ENCODE measurements at places on chromosomes 6 and 20.

DNA sequence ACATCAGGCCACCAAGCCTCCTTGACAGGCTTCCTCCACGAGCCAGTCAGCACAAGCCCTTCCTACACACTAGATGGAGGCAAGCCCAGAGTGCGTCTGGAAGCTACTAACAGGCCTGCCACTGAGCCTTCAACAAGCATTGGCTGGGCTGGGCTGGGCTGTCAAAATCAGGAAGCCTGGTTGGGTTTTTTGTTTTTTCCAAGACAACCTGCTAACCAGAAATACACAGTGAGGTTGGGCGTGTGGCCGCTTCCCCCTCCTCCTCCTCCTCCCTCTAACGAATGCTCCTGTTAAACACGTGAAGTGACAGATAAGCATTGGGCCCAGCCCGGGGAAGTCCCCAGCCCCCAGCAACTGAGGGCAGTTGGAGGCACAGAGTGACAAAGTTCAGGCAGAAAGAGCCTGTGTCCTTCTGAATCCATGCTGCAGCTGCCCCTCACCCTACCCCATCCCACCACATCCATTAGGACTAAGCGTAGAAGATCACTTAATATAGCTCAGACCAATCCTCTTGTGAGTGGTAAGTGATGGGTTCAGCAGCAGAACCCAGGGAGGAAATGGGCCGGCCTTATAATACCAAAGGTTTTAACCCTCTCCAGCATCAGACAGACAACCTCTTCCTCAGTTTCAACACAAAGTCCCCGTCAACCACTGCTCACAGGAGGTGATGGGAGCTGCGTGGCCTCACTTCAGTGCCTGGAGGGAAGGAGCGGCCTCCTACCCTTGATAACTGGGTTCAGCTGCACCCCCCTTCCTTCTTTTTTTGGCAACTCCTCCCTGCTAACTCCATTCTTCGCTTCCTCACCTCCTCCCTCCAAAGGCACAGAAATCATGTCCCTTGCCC is 1.1 kb downstream of the NFATC2 start:
- peak; percentile 65 for DNase-seq

DNA sequence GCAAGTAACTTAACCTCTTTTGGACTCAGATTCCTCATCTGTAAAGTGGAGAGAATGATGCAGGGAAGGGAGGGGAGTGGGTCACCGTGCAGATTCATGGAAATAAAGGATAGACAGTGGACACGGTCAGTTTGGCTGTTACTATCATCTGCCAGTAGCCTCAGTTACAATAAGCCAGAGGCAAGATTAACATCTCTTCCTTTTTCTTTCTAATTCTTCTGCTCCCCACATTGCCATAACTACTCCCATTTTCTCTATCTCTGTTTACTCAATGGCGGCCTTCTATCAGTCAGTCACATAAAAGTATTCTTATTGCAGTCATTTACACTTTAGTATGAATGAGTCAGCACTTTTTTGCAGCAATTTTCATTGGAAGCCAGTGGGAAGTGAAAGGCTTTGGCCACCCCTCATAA is 49.2 kb downstream of the PPP1R16B start:
- no peak for DNase-seq

- no peak for DNase-seq
Measured at GRCh38 chr6:33783781-33784520, 5.0 kb downstream of the LEMD2 start.

DNA sequence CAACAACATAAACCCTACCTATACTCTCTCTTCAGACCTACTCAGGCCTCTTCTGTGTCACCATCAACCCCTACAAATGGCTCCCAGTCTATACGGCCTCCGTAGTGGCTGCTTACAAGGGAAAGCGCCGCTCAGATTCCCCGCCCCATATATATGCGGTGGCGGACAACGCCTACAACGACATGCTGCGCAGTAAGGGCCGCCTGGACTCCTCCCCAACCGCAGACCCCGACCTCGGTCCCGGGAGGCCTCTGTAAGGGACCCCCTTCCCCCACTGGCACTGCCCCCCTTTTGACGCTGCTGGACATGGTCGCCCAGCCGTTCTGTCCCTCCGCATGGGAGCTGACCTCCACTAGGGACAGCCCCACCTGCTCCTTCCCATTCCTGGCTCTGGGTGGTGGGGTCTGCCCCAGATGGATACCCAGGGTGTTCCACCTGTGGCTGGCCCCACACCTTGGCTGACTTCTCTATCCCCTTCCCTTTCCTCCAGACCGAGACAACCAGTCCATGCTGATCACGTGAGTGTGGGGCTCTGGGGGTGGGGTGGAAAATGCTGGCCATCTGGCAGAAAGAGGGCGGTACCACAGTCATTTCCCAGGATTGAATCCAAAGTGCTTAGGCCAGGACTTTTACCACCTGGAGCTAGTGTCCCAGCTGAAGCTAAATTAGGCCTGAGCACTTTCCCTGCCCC is 25.0 kb downstream of the MYH7B start:
- no peak for DNase-seq

- DNase-seq, result no peak
Measured at GRCh38 chr6:158769771-158770432, 49.3 kb downstream of the EZR start.

DNA sequence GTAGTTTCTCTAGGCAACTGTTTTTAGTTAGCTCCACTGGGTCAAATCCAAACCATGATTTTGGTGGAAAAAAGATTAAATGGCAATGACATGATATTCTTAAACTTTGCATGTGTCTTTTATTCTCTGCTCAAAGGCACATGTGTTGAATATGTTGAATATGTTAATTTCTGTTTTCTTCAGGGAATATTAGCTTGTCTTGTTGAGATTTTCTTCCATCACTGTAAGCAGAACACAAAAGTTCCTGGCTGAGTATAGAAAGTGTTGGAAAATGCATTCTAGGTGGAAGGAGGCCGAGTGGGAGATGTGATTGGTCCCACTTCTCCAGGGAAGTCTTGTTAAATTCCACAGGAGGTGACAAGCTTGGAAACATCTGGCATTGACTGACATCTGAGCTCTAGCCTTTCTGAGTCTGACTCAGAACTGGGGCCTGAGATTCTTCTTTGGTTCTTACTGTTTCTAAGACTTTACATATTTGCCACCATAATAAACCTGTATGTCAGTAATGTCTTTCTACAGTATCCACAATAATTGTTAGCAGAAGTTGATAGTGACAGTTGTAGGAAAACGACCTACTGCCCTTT is 81.1 kb downstream of the LAMA4 start:
- no peak for DNase-seq

- DNase-seq, result no peak
Measured at GRCh38 chr20:37375227-37375626, 29.3 kb downstream of the SRC start.

GRCh38 chr6:125117818-125118217 is 35.8 kb upstream of the TPD52L1 start:
- DNase-seq, result no peak

- no peak for DNase-seq
Measured at GRCh38 chr6:14499841-14500240, 382.3 kb downstream of the CD83 start.

- DNase-seq, result no peak
Measured at GRCh38 chr20:50198180-50198666, 7.6 kb downstream of the CEBPB start.

- no peak for DNase-seq
Measured at GRCh38 chr6:144730088-144730645, 445.0 kb downstream of the UTRN start.

- no peak for DNase-seq
Measured at GRCh38 chr6:138977242-138977641, 10.8 kb downstream of the REPS1 start.

DNA sequence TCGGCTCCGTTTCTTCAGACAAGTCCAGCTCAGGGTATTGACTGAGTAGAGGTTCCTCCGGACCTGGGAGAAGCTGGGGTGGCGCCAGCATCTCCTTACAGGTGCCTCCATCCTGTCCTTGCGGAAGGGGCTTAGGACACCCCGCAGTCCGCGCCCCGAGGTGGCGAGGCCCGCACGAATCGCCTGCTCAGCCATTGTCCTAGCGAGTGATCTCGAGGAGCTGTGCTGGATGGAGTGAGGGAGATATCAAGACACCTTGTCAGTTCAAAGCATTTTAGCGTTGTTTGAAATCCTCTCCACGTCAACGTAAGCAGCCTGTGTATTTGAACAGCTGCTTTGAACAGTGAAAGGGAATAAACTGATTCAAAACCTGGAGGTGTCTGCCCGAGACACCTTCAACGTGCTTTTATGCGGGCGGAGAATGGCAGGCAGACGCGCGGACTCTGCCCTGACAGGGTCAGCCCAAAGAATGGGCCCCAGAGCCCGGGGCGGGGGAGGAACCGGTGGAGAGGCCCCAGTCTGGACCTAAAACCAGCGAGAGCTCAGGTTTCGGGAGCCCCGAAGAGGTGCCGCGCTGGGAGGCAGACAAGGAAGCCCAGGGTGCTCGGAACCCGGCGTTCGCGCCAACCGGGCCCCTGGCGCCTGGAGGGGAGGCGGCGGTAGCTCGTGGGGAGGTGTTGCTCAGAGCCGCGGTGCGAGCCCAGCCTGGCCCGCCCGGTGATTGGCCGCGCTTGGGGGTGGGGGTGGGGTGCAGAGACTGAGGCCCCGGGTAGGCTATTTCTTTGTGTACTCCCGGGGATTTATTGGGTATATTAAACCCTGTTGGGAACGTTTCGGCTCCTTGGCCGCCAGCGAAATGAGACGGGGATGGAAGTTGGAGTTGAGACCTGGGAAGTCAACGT is 3.1 kb upstream of the POU3F2 start:
- no peak for DNase-seq
